Skeletal muscle cell (primary cell): ENCODE measurements at places on chromosomes 6 and 20.

DNA sequence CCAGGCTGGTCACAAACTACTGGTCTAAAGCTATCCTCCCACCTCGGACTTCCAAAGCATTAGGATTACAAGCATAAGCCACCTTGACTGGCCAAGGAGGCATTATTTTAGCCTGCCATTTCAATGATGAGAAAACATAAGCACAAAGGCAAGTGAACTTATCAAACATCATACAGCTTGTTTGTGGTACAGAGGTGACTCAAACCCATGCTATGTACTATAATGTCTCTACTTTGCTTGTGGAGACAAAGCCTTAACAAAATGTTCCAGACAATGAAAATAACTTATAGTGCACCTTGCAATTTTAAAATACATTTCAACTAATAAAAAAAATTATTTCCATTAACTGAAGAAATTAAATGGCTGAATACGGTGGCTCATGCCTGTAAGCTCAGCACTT is 26.2 kb downstream of the HDAC2 start:
- no peak for DNase-seq

DNA sequence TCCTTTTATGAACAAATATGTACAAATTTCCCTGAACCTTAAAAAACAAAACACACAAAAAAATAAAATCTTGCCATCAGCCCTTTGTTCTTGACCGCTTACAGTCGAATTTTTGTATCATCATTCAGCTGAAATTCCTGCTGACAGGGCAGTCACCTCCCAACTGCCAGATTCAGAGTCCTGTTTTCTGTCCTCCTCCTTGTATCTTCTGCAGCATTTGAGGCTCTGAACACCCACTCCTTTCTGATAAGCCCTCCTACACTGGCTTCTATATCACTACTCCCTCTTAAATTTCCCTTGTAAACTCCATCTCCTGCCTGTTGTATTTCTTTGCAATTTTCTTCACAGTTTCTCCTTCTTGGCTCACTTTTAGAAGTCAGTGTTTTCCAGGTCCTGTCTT is 77.8 kb upstream of the CCN6 start:
- no peak for DNase-seq

GRCh38 chr6:2179241-2179640 is 66.2 kb downstream of the GMDS start:
- no peak for DNase-seq

GRCh38 chr20:51366155-51366886 is 176.2 kb downstream of the NFATC2 start:
- DNase-seq: peak; percentile 100

DNA sequence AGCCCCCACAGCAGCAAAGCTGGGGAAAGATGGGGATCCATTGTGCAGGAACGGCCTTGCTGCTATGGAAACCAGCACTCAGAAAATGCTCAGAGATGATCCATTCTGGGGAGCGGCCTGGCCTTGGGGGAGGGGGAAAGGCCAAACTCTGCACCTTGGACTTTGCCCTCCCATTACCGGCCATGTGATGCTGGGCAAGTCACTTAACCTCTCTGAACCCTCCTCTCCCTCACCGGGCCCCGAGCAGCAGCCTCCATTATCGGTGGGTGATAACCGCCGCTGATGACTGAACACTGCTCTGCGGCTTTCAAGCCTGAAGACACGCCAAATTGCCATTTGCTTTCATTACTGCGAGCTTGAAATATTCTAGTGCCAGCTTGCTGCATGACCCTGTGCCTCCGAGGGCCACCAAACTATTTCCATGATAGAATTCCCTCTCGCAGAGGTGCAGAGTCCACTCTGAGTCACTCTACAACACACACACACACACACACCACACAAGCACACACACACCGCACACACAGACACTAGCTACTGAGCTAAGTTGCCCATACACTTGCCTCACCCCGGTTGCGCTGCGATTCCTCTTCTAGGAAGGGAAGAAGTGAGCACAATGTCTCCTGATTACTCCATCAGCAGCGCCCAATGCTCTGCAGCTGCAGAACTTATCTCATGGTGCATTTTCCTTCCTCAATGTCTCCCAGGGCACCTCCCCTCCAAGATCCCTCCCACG is 20.6 kb upstream of the SIRPA start:
- no peak for DNase-seq

DNA sequence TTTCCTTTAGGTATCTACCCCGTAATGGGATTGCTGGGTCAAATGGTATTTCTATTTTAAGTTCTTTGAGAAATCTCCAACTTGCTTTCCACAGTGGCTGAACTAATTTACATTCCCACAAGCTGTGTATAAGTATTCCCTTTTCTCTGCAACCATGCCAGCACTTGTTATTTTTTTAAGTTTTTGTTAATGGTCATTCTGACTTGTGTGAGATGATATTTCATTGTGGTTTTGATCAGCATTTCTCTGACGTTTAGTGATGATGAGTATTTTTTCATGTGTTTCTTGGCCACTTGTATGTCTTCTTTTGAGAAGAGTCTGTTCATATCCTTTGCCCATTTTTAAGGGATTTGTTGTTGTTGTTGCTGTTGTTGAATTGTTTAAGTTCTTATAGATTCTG is 871.1 kb downstream of the KIF16B start:
- peak; percentile 4 for DNase-seq

DNA sequence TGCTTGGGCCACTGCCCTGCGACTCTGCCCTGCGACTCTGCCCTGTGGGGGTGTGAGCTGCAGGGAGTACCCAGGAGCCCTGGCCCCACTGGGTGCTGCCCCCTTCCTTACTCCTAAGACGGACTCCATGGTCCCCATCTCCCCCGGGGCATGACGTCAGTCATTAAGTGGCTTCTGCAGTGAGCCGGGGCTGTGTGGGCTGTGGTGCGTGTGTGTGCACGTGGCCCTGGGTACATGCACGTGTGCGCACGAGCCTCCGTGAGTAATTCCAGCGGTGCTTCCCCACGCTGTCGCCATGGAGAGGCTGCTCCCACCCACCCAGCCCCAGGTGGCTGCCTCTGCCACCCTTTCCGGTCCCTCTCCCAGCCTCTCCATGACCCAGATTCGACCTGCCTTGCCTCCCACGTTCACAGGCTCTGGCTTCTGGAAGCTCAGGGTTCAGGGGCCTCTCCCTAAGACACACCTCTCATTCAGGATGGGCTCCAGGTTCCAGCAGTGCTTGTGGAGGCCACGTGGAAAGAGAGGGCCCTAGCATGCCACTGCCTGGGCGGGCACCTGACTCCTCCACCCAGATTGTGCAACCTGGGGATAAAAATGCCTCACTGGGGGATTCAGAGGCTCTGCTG is 88.3 kb downstream of the DLGAP4 start:
- no peak for DNase-seq

DNA sequence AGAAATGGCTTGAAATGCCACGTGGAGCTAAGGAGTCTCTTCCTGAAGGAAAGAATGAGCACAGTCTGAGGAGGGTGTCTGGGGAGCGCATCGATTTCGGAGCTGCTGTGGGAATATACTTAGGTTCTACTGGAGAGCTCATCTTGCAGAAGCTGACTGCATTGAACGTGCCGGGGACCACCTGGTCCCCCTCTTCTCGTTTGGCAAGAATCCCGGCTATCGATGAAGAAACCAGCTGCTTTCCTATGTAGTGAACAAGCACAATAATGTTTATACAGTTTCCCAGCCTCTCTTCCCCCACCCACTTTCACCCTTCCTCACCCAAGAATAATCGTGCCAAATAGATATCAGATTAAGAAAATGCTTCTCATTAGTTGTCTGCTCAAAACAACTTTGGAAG is 242.5 kb downstream of the PACRG start:
- no peak for DNase-seq

DNA sequence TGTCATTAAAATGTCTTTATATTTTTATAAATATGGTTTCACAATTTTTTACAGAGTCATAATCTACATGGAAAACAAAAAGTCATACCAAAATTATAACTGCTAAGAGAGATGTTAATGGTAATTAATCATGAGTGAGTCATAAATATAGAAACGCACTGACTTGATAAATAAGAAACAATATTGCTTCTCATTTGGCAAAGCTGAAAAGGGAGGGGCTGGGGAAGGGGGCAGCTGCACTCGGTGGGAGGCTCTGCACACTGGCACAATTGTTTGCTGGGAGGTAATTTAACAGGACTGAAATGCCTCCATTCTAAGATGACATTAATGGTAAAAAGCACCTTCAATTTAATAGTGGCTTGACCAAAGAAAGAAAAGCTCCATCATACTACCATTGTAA is 133.3 kb upstream of the AGPAT4 start:
- no peak for DNase-seq

DNA sequence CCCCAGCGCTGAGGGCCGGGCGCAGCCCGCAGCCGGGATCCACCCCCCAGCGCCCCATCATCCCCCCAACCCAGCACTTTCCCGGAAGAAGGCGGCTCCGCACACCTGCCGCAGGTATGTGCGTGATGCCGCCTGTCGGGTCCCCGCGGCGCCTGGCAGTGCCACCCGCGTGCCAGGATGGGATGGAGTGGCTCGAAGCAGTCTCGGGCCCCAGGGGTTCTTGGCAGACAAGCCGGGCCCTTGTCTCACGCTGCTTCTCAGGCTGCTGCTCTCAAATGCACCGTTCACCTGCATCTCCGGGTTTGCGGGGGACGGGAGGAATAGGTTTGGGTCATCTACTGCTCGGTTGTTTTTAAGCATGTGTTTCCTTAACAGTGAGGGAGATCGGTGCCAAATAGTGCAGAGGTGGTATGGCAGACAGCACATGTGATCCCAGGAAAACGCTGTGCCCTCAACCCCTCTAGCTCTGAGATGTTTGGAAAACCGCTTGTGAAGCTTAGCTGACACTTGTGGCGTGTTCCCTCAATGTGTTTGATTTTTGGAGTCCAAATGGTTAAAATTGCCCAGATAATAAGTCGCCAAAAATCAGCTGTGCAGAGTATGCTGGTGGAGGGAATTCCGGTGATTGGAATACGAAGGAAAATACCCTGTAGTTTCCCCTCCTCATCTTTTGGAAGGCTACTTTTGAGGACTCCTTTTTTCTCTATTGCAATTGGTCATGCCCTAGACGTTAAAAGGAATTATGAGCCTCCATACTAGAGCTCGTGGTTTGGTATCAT is 926 bp downstream of the MYLIP start:
- DNase-seq: no peak

GRCh38 chr20:34475979-34476736 is 40.1 kb upstream of the DYNLRB1 start:
- DNase-seq: no peak

DNA sequence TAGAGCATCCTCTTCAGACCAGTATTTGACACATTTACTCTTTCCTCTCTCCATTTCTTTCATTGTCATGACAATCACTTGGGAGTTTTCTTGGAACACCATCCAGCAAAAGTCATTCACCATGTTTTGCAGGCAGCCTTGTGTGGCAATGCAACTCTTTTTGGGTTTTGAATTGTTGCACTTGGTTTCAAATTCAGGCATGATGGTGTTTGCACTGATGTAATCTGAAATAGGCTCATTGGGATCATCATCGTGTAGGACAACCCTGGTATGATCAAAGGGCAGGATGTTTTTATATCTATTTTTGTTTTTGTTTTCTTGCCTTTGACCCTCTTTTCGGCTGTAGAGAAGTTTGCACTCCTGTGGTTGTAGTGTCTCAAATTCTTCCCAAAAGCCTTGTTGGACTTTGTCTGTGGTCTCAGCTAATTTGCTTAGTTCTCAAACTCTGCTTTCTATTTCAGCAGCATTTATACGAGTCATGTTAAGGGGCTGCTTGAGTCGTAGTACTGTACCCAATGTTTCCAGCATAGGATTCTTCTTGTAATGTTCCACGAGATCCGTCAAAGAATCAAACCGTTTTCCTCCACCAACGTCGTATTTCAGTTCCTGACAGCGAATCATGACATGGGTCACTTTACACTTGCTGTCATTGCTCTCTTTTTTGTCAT is 160.8 kb upstream of the TNFAIP3 start:
- no peak for DNase-seq

DNA sequence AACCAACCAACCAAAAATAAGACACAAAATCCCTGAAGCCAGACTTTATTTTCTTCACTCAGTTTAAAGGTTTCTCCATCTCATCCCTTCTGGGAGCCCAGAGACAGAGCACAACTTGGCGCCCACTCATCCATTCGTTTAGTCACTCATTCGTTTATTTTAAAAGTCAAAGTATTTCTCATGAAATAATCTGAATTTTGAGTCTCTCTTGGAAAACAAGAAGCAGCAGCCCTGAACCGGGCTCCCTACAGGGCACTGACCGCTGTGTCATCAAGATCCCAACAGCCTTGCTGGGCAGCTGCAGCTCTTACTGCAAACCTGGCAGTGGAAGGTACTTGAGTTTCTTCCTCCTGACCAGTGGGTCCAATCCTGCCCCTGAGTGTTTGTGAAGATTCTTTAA is 171.6 kb downstream of the THBS2 start:
- no peak for DNase-seq

DNA sequence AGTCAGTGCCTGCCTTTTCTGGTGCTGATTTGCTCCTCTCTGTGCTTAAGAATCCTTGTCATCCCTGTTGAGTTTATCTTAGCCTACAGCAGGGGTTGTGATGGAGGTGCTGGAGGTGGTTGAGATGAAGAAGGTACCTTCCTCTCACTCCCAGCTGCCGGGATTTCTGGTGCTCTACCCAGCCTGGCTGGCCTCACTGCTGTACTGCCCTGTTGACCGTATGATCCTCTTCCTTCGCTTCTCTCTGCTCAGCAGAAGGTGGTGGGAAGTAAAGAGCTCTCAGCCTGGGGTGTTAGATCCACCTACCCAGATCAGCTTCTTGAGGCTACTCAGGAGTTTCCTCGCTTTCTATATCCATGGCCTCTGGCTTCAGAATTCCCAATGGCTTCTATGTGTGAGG is 101.0 kb upstream of the NXT1 start:
- DNase-seq: no peak

GRCh38 chr6:2909718-2910117 is 6.6 kb upstream of the SERPINB9 start:
- no peak for DNase-seq

- DNase-seq: no peak
Measured at GRCh38 chr6:161458201-161458951, 184.5 kb upstream of the AGPAT4 start.

DNA sequence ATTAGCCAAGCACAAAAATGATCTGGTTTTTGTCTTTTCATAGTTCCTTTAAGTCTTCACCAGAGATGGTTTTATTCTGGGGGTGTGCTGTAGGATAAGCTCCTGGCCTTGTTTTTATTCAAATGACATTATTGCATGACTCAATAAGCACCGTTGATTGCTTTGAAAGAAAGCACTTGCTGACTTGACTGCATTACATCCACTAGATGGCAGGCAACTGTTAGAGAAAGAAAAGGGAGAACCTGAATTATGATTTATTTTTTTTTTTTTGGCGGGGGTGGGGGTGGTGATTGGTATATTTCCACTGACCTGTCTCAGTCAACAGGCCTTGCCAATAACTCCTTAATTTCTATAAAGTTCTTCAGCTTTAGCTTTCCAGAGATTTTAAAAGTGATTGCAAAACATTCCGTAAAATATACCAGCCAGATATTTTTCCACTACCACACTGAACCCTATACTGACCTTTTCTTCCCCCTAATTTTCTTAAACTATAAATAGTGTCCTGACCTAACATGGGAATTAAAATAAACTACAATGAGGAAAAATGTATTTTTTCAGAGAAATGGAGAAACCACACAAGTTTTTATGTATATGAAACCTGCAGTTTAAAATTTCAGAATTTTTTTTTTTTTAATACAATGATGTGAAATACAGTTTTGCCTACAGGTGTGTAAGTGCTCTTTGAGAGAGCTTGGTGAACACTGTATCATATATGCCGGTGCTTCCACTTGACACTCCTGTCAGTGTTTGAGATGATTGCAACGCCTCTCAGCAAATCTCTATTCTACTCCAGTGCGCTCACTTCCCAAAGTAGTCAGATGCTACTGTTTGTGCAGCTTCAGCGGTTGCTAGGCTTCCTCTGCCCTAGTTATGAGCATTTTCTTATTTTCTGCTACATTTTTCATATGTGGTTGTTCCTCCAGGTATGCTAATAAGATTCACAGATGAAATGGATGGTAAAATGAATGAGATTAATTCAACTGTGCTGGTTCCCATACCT is 274.3 kb downstream of the CD109 start:
- no peak for DNase-seq
